ENCODE measurements at places on chromosomes 13 and 19.

- no peak for DNase-seq
Measured at GRCh38 chr13:100511466-100511865, 77.1 kb downstream of the GGACT start.

DNA sequence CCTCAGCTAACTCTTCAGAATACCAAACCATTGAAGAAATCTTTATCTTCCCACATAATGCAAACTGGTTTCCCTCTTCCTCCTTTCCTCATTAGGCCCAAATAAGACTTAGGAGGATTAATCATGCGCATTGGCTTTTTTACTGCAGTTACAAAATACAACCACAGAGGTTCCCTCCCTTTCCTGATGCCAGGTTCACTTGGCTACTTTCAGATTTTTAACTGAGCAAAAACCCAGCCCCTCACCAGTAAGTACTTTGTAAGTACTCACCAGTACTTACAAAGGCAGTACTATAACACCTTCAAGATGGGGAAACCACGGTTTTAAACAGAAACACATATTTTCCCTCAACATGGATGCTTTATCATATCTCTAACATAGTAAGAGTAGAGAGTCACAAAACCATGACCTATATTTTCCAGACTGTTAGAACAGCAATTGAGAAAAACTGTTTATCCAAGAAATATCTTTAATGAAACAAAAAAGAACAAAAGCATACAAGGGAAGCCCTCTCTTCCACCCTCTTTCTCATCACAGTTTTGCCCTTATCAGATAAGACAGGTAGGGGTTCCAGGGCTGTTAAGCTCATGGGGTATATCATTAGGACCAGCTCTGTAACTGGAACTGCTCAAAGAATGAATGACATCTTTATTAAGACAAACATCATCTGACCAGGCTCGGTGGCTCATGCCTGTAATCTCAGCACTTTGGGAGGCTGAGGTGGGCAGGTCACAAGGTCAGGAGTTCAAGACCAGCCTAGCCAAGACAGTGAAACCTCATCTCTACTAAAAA lies 12.7 kb downstream of the FOXO1 start:
- DNase-seq, result no peak

GRCh38 chr19:56538761-56539263 lies at the start of gene ZFP28:
Gene ZFP28, plus strand, starts transcription at chr19:56538948. Its CDS starts 71 bp downstream, at chr19:56539019.
- peak; percentile 60 for DNase-seq

GRCh38 chr13:113776231-113777125 lies 17.5 kb downstream of the TMEM255B start:
- DNase-seq, result no peak

DNA sequence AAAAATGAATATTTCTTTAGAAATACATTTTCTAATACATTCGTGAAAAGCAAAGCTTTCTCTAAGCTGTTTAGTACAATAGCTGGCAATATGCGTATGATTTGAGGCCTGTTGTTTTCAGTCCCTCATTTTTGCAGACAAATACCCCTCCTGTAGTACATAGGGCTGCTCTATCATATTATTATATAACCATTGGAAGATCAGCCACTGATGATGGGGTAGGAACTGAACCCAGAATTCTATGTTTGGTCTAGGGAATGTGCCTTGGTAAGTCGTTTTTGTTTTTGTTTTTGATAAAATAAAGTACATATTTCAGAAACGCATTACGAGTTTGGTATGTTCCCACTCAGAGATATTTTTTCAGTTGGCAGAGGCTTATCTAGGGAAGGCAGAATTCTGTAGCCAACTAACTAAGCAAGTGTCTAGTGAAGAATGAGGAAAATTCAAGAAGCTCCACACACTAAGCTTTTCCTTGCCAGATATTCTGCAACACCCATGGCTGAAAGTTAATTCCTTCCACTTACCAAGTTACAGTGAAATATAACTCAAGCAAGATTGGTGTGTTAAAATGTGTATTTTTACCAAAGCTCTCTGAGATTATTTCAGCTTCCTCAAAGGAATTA lies 656.9 kb upstream of the MIR17HG start:
- DNase-seq, result no peak

DNA sequence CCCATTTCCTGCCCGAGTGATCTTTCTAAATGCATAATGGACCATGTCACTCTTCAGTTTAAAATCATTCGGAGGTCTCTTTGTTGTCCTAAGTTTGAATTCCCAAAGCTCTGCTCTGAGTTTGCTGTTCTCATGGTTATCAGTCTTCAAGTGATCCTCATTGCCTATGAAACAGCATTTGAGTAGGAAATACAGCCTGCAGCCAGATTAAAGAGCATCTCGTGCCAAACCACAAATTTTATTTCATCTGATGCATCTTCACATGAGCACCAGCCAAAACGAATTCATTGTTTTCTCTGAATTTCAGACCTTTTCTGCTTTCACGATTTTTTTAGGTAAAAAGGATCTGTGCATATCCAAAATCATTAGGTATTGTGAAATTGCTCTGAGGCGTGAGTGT lies 299.6 kb downstream of the TDRD3 start:
- no peak for DNase-seq

DNA sequence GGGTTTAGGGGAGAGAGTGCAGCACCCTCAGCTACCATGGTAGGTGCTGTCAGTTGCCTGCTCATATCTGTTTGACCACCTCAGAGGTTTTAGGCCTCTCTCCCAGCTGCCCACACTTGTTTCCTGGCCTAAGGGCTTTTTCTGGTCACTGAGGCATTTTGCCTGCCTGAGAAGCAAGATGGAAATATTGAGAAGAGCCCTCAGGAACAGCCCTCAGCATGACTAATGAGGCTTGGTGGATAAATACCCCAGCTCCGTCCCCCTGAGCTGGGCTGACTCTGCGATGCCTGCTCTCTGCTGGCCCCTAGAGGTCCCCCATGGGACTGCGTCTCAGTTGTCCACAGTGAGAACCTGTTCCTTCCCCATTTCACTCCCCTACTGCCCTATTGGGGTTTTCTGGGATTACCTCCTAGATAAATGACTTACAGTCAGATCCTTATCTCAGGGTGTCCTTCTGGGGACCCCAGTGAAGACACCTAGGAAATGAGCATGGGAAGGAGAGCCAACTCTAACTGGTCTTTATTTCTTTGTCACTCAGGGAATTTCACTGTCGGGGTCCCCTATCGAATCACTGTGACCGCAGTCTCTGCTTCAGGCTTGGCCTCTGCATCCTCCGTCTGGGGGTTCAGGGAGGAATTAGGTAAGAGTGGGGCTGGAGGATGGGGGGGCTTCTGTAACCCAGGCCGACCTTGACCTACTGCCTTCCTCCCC lies 13.3 kb downstream of the PALM3 start:
- peak; percentile 57 for DNase-seq

- no peak for DNase-seq
Measured at GRCh38 chr13:110698689-110699088, 7.2 kb downstream of the CARS2 start.

DNA sequence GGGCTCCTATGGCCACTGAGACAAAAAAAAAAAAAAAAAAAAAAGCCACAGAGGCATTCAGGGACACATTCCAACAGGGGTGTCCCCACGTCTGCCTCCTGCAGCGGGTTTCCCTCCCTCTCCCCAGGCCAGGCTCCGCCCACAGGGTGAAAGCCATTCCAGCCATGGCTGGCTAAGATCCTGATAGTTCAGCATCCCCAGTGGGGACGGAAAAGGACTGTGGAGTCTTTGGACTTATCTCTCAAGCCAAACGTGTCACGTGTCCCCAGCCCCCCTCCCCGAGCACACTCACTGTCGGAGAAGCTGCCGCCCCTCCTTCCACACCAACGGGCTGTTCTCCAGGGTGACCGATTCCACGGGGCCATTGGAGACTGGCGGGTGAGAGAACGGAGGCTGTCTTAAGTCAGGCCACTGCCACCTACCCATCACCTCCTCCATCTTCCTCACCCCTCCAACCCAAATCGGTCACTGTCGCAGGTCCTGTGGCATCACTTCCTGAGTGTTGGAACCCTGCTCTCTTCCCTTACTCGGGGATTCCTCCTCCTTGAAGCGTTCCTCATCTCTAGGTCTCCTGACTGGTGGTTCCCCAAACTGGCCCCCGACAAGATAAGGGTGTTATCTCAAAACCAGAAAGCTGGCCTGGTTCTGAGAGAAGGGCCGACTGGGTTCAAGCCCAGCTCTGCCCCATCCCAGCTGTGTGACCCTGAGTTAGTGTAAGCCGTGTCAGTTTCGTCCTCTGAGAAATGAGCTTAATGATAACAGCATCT lies 9.1 kb upstream of the FKRP start:
- DNase-seq, result no peak

DNA sequence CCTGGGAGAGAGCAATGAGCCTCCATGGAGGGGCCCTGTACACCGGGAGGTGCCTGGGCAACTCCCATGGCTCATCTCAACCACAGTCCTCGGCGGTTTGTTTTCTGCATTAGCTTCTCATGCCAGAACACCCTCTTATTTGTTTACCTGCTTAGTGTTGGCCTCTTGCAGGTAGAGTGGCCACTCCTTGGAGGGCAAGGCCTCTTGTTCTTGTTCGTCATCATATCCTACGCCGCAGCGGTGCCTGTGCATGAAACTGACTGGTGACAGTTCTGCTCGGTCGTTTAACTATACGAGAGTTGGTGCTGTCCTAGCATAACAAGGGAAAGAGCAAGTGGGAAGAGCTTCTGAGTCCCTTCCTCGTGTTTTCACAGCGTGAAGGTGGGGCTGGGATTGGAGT lies 40.5 kb upstream of the RNF113B start:
- no peak for DNase-seq

DNA sequence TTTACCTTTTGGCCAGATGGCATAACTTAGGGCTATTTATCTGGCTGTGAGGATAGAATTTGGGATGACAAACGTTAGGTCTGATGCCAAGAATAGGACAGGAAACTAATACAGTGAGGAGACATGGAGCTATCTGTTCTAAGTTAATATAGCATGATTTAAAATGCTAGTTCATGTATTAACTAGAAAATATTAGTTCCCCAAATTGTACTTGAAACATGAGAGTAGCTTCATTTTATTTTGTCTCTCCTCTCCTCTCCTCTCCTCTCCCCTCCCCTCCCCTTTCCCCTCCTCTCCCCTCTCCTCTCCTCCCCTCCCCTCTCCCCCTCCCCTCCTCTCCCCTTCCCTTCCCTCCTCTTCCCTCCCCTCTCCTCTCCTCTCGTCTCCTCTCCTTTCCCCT lies 101.1 kb upstream of the MYO16 start:
- DNase-seq, result no peak

DNA sequence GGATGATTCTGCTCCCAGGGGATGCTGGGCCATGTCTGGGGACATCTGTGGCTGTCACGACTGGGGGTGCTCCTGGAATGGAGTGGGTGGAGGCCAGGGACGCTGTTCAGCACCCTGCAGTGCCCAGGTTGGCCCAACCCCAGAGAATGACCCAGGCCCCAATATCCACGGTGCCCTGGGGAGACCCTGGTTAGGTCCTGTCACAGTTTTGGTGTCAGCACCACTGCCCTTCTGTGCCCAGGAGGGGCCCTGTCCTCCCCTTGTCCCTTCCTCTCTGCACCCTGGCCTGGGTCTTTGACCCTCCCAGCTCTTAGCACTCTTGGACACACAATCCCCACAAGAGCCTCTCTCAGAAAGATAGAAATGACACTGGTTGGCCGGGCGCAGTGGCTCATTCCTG lies 85.3 kb downstream of the GADD45B start:
- no peak for DNase-seq

GRCh38 chr13:58617880-58618665 lies 986.5 kb downstream of the PCDH17 start:
- no peak for DNase-seq

- no peak for DNase-seq
Measured at GRCh38 chr13:30529085-30529834, 63.5 kb upstream of the HMGB1 start.

- no peak for DNase-seq
Measured at GRCh38 chr19:54333586-54334298, 5.2 kb downstream of the LILRA4 start.

- DNase-seq, result no peak
Measured at GRCh38 chr13:33690354-33690753, 127.6 kb upstream of the RFC3 start.

DNA sequence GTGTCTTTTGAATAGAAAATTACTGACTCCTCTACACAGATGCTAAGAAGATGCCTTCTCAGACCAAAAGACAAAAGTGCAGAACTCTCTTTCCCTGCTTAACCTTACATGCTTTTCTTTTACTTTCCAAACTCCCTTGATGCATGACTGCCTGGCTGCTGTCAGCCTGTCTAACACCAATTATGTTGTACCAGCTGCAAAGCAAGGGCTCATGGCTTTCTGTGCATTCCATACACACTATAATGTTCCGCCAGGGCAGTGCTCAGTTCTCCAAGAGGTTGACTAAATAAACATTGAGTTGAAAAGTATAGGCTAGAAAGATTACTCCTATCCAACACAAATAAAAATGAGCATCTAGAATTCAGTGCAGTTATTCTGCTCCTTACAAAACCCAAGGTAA lies 330.4 kb upstream of the NBEA start:
- no peak for DNase-seq

GRCh38 chr19:18108897-18109296 lies 11.3 kb downstream of the MAST3 start:
- DNase-seq, result no peak

DNA sequence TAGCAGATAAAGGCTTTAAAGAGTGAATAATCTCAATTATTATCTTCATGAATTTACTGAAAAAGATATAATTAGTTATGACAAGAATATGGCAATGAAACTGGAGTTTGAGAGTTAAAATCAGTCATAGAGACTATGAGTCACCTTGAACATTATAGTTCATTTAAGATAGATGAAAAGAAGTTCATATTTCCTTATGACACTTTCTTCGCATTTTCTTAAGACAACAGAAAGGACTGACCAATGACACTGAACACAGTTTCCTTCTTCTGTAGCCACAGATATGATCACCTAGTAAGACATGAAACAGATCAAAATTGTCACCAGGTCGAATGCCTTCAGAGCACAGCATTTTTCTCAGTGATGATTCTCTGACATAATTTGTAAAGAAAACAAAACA lies 202.1 kb downstream of the KLF12 start:
- DNase-seq, result no peak

DNA sequence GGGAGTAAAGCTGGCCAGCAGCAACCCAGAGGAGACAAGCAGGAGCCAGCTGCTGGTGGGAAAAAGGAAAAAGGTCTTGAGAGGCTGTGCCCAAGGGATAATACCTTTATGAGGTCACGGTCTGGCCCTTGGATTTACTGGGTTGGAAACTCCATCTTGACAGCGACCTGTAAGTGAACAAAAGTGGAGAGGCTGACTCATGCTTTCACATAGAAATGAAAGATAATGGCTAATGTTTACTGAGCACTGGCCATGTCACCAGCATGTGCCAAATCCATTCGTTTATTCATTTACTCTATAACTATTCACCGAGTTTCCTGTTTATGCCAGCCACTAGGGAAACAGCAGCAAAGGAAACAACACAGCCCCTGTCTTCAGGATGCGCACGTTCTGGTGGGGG lies 4.7 kb downstream of the VRK3 start:
- DNase-seq, result no peak

- no peak for DNase-seq
Measured at GRCh38 chr13:28258417-28258816, 120.1 kb downstream of the PAN3 start.

DNA sequence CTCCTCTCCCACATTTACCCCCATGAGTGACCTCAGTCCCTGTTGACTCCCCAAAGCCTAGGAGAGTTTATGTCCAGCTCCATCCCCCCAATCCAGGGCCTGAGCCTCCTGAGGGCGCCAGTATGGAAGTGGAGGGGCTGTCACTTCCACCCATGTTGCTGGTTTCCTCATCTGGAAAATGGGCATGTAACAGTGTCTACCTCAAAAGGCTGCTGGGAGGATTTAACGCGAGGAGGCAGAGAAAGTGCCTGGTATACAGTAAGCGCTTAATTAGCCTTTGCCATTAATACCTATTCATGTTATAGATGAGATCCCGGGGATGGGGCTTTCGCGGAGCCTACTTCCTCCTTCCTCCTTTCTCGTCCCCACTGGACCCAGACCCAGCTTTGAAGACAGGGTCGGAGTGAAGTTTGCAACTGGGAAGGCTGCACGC lies 476 bp downstream of the TYK2 start:
- DNase-seq, result no peak

- DNase-seq, result no peak
Measured at GRCh38 chr13:111398196-111398595, 77.8 kb downstream of the TEX29 start.
